Left colon (tissue), 2 donors: ENCODE measurements at places on chromosomes 12 and 14.

DNA sequence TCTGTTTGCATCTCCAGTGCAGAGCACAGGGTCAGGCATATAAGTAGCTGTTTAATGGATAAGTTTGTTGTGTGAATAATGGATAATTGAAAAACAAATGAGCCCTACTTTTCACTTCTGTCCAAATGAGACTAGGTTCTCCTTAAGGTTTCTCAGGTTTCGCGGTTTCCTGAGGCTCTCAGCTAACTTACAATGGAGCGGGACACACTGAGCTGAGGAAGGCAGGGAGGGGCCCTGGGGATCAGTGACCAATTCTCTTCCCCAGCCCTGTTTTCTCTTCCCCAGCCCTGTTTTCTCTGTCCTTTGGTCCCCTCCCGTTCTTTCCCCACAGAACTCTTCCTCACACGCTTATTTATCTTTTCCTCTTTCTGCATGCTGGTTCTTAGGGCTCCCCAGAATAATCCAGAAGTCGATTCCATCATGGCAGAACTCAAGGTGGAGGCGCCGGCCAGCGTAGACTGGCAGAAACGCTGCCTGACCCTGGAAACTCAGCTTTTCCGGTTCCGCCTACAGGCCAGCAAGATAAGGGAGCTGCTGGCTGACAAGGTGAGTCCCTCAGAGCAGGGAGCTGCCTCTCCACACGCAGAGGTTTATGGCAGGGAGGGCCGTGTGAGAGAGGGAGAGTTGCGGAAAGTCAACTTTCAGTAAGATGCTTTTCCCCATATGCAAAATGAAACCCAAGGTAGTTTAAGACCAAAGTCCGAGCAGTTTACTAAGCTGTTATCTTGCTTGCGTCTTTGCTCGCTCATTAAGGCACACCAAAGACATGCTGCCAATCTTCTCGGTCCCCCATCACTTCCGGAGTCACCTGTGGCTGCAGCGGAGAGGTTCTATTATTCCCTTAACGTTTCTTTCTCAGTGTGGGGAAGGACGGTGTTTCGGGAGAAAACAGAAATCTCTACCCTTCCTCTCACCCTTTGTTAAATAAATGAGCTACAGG lies 8.6 kb downstream of the PLEKHH1 start:
- DNase-seq, result peak; percentile 87

DNA sequence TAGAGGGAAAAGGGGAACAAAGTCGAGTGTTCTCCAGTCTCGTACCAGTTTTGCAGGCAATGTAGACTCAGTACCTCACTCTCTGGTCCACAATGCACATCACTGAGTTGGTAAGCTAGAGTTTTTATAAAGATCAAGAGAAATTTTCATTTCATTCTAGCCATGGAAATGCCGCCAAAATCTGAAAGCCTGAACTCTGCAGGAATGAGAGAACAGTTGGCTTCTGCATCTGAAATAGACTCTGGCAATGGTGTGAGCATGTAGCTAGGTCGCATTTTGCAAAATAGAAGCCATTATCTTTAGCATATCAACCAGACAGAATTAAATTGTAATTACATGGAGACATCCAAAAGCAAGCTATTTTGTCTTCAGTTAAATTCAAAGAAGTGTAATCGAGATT lies 381.0 kb downstream of the NOVA1 start:
- DNase-seq, result no peak

DNA sequence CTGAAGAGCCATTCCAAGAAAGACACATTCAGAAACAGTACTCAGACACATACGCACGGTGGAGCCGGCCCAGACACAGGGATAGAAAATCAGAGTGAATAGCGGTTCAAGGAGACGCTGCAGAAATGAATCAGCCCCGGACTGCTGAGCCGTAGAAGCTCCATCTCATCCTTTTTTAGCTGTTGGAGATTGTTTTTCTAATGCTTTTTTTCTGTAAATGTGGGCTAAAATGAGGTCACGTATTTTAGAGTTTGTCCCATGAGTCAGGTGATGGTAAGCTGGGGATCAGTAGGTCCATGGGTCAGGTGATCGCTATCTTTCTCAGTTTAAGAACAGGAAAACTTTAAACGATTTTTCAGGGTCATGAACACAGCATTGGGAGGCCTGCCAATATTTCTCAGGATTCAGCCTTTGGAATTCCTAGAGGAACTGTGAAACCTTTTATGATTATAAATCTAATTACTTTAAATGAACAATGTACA lies 202.4 kb downstream of the ITPR2 start:
- DNase-seq, result no peak

- DNase-seq, result no peak
Observed at GRCh38 chr14:96920820-96921219, 123.6 kb downstream of the VRK1 start.

GRCh38 chr14:75205591-75205990 lies 29.2 kb upstream of the TMED10 start:
- DNase-seq, result no peak

- no peak for DNase-seq
Observed at GRCh38 chr14:87896393-87897380, 96.3 kb downstream of the GALC start.

- no peak for DNase-seq
Observed at GRCh38 chr12:95358111-95359083, 115.6 kb upstream of the METAP2 start.

GRCh38 chr14:68958553-68958952 lies 20.5 kb downstream of the ACTN1 start:
- DNase-seq, result no peak

DNA sequence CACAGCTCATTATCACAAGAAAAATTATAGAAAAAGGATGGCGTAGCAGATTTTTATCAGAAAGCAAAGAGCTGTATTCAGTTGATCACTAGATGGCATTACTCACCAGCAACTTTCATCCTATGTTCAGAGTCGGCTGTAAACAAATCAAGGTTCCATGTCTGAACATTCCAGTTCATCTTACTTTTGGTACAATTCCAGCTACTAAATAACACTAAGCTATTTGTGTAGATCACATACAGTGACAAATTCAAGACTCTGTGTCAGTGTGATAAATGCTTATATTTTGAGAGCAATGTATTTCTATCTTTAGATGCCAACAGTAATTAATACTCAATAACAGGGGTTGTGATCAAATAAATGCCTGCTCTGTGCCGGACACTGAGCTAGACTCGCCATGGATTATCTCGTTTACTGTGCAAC lies 30.1 kb downstream of the NRDE2 start:
- DNase-seq, result no peak

- DNase-seq, result no peak
Observed at GRCh38 chr12:56602239-56602638, 27.9 kb downstream of the BAZ2A start.

DNA sequence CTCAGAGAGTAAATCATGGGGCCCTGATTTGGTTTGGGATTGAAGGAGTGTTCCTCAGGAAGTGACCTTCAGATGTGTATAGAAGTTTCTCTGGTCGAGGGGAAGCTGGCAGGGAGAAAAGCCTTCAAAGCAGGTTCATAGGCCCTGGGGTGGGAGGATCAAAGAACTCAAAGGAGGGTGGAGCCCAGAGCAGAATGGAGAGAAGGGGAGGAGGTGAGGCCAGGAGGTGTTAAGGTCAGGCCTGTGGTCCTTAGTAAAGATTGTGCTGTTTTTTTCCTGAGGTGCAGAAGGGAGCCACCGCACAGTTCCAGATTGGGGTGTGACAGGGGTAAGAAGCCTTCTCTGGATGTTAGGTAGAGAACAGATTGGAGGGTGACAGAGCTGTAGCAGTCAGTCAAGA lies 9.7 kb upstream of the CFAP251 start:
- DNase-seq, result no peak

DNA sequence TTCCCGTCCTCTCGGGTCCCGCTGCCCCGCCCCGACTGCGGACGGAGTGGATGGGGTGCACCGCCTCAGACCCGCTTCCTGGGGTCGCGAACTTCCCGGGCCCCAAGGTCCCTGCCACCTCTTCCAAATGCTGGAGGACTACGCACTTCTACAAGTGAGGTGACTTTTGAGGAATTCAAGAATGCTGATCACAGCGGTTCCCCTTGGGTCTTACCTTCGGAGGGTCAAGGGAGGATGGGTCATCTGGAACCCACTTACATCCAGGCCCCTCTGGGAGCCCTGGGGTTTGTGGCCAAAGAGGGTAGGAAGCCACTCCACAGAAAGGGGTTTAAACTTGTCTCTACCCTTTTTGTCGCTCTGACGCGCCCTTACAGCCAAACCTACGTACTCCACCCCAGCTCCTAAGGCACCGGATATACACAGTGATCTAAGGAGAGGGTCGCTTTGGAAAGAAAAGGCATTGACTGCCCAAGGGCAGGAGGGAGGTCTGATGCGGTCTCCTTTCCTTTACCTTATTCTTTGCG lies 532 bp upstream of the PRKD1 start:
- DNase-seq, result no peak

DNA sequence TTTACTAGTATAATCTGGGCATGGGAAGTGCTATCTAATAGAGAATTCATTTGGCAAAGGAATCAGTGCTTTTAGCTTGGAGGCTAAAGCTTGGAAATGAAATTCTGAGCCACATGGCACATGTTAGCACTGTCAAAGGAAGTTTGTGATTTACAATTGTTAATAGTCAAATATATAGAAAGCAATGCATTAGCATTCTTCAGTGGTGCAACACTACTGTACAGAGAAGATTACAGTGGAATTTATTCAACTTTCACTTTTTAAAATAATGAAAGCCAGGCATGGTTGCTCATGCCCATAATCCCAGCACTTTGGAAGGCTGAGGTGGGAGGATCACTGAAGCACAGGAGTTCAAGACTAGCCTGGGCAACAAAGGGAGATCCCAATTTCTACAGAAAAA lies 45.9 kb downstream of the PAX9 start:
- no peak for DNase-seq

DNA sequence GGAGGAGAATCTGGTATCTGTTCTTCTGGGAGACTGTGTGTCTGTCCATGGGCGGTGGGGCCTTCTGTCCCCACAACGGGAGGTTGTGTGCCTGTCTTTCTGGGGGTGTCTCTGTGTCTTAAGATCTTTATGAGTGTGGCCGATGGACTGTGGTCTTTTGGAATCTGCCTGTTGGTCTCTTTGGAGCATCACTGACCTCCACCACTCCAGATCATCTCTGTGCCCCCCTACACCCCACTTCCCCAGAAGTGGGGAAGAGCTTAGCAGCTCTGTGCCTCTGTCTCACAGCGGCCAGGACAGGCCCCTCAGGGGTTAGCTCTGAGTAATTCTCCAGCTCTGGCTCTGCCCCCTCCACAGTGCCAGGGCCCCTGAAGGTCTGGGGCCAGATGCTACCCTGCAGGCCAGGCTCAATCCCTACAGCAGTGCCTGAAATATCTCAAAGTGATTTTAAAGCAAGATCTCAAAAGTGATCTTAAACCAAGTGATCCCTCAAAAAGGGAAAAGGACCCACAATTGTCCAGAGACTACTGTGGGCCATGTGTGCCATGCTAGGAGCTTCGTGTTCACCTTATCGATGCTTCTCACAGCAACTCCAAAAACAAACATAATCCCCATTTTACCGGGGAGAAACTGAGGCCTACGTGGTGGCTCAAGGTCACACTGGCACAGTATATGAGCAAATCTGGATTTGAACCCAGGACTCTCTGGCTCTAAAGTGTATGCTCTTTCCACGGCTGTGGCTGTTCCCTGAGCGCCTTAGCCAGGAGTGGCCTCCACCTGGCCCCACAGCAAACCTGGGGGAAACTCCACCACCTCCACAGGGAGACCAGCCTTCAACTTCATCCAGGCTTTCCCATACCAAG lies 26.0 kb upstream of the KRT78 start:
- DNase-seq, result no peak

DNA sequence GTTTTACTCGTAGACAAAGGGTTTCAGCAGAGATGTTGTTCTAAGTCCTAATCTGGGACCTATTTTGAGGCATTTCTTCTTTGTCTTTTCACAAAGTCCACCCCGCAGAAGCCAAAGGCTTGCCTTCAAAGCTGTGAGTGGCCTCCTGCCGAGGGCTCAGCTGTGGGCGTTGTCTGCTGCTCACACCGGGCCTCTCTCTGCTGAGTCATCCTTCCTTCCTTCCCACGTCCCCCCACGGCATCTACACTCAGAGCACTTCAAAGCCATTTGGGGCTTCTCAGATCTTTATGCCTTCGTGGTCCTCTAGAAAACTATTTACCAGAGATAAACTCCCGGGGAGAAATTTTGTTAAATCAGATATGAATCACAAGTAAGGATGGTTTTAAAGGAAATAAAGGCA lies 115.9 kb upstream of the TMPO start:
- no peak for DNase-seq
